Stimulated activated CD8-positive, alpha-beta memory T cell treated with anti-CD3 and anti-CD28 coated beads, Interleukin-7, amount 100 ng/mL, for 1 hour (primary cell): ENCODE measurements at places on chromosomes 5 and 9.

- no peak for DNase-seq
These were observed 445.3 kb upstream of the ZNF462 start for GRCh38 chr9:106417685-106418084.

- peak; percentile 55 for DNase-seq
These were observed 36.7 kb upstream of the ARRDC3 start for GRCh38 chr5:91419571-91420537.

GRCh38 chr9:92493749-92494387 is 11.6 kb upstream of the ASPN start:
- DNase-seq, result no peak

DNA sequence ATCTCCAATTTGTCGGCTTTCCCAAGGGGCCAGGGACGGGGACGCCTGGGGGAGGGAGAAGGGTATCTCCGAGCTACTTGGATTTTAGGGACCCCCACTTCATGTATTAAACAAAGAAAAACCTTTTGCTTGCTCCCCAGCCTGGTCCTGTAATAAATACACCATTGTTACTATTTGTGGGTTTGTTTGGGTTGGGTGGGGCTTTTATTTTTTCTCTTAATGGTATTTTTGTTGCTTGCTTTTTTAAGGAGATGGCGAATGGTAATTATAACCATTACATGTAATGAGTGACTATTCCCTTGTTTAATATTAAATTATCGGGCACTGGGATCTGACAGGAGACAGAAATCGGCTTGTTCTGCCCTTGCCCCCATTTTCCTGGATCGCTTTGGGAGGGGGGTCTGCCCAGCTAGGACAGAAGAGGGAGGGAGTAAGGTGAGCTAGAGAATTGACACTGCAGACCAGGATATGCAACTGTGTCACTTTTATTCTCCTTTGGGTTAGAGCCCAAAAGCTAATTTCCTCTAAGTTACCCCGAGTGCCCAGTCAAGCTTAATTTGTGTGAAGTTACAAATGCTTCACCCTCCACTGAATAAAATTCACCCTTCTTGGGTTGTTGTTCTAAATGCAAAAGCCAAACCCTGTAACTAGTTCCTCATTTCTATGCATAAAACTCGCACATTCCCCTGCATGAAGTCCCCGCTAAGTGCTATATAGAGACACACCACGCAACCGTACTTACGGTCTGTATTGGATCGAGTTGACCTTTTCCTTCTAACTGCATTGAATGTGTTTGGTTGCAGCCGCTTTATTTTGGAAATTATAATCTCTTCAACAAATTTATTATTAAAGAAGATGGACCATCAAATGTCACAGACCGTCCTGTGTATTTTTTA is 1.6 kb upstream of the ZNF608 start:
- DNase-seq, result no peak

- DNase-seq, result no peak
These were observed 40.3 kb downstream of the SNCAIP start for GRCh38 chr5:122352331-122352730.

DNA sequence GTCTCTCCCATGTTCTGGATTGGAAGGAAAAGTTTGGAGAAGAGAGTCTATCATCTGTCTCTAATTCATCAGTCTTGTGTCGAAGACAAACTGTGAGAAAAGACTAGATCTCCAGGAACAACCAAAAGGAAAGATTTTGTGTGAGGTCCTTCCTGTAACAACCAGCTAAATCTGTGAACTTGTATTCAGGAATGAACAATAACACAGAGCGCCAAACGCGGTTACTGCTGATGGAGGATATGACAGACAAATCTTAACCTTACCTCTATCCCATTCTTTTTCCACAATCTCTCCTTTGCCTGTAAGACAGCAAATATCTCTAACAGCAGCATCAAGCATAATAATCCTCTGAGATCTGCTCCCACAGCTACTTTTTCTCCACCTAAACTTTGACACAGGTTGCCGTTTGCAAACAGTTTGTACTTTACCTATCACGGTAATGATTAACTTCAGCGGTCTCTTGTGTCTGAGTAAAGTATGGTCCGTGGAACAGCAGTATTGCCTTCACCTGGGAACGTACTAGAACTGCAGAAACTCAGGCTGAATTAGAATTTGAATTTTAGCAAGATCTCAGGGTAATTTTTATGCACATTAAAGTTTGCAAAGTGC is 387.6 kb downstream of the ELAVL2 start:
- no peak for DNase-seq

DNA sequence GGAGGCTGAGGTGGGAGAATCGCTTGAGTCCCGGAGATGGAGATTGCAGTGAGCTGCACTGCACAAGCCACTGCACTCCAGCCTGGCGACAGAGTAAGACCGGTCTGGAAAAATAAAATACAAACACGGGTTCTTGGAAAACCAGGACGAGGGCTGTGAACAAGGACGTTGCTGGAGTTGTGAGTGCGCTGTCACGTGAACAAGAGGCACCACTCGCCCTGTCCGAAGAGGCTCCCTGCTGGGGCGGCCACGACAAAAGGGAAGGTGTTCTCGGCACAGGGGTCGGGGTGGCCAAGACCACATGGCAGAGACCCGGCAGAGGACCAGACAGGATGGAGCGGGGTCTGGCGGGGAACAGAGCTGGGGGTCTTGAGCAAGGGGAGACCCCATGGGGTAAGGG is 30.6 kb upstream of the UBAC1 start:
- no peak for DNase-seq

- no peak for DNase-seq
These were observed 235.1 kb upstream of the TUT7 start for GRCh38 chr9:86589273-86589672.

GRCh38 chr9:122393284-122393983 is 22.6 kb downstream of the PTGS1 start:
- DNase-seq, result no peak
